ENCODE measurements at places on chromosomes 6 and 20.

DNA sequence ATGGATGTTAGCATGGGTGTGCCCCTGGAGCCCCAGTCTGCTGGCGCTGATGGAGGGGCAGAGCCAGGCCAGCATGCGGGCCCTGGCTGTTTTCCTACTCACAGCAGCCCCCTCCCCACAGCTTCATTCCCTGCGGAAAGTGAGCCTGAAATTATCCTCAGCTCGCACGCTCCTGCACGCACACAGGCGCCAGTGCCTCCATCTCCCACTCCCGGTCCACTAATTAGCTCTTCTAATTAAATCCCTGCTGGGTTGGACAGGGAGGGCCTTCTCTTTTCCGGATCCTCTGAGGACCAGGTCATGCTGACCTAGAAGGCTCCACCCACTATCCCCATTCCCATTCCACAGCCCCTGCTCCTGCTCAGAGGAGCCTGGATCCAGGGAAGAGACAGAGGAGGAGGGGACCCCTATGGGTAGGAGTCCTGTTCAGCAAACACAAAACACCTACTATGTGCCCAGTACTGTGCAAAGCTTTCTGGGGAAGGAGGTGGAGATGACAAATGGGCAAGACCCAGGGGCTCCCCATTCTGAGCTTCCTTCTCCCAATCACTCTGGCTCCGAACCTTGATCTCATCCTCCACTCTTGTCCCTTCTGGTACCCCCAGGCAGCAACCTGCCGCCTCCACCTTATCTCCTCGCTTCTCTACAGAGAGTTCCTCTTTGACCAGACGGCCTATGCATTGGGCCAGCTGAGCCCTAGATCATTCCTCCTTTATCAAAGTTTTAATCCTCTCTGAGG lies 70.2 kb upstream of the CCDC167 start:
- no peak for DNase-seq

- DNase-seq: no peak
Observed at GRCh38 chr20:23108871-23109270, 22.7 kb upstream of the CD93 start.

DNA sequence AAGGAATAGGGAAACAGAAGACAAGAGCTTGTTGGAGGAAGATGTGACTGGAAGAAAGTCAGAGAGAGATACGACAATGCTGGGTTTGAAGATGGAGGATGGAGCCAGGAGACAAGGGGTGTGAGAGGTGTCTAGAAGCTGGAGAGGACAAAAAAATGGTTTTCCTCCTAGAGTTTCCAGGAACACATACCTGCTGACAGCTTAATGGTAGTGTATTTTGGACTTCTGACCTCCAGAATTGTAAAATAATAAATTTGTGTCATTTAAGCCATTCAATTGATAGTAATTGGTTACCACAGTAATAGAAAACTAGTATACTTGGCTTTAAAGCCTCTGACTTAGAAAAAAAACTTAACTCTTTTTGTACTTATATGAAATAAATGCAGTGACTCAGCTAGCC lies 3.6 kb downstream of the AIG1 start:
- no peak for DNase-seq

- no peak for DNase-seq
Observed at GRCh38 chr6:76438768-76439167, 366.3 kb upstream of the IMPG1 start.

GRCh38 chr6:104954190-104954797 lies 2.6 kb upstream of the LIN28B start:
- DNase-seq: no peak

DNA sequence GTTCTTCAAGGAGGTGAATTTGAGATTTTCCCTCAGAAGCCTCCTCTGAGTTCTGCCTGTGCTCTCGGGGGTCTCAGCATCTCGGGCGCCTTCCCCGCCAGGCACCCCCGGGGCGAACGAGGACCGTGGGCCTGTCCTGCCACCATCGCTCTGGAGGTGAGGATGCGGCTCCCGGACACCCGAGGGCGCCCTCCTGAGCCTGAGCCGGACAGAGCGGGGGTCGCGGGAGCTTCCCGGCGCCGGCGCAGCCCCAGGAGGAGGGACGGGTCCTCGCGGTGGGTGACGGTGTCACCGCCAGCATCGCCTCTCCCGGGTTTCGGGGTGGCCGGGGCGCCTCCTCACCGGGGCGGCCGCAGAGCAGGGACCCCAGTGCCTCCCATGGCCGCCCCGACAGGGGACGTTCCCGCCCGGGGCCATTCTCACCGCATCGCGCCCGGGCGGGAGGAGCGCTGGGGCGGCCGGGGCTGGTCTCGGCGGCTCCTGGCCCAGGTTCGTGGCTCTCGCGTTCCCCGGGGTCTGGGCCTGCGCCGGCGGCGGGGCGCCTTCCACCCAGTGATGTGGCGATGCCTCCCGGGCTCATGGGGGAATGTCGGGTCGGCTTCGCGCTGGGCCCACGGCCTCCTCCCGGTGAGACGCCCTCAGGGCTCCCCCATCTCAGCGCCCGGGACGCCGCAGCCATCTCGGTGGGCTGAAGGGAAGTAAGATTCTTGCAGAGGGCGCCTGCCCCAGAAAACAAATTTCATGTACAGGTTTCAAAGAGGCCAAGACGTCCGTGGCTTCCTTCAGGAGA lies 210.5 kb downstream of the ERMARD start:
- no peak for DNase-seq

- DNase-seq: no peak
Observed at GRCh38 chr6:170080169-170080827, 210.6 kb downstream of the DLL1 start.

DNA sequence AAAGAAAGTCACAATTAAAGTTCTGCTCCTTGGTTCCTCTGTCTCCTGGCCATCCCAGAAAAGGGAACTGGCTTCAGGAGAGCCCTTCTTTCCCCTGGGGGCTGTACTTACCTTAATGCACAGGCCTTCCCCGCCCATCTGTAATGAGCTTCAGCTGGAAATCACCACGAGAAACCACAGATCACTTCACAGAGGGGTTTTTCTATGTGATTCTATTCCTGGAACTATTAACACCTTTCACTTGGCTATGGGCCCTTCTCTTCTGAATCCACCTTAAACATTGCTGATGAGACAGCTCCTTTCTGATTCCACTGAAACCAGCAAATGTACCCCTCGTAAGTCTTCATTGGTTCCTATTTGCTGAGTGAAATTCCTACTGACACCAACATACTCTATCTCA lies 80.7 kb downstream of the FOXF2 start:
- DNase-seq: no peak

- no peak for DNase-seq
Observed at GRCh38 chr20:38997622-38998021, 35.5 kb downstream of the DHX35 start.

- no peak for DNase-seq
Observed at GRCh38 chr6:40194447-40195170, 260.3 kb upstream of the MOCS1 start.

DNA sequence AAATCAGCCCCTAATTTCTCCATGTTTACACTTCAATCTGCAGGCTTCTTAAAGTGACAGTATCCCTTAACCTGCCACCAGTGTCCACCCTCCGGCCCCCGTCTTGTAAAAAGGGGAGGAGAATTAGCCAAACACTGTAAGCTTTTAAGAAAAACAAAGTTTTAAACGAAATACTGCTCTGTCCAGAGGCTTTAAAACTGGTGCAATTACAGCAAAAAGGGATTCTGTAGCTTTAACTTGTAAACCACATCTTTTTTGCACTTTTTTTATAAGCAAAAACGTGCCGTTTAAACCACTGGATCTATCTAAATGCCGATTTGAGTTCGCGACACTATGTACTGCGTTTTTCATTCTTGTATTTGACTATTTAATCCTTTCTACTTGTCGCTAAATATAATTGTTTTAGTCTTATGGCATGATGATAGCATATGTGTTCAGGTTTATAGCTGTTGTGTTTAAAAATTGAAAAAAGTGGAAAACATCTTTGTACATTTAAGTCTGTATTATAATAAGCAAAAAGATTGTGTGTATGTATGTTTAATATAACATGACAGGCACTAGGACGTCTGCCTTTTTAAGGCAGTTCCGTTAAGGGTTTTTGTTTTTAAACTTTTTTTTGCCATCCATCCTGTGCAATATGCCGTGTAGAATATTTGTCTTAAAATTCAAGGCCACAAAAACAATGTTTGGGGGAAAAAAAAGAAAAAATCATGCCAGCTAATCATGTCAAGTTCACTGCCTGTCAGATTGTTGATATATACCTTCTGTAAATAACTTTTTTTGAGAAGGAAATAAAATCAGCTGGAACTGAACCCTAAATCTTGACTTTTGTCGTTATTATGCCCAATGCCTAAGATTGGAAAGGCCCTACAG lies 4.5 kb downstream of the SOX4 start:
- DNase-seq: no peak

- no peak for DNase-seq
Observed at GRCh38 chr6:154673919-154674318, 59.3 kb upstream of the SCAF8 start.

DNA sequence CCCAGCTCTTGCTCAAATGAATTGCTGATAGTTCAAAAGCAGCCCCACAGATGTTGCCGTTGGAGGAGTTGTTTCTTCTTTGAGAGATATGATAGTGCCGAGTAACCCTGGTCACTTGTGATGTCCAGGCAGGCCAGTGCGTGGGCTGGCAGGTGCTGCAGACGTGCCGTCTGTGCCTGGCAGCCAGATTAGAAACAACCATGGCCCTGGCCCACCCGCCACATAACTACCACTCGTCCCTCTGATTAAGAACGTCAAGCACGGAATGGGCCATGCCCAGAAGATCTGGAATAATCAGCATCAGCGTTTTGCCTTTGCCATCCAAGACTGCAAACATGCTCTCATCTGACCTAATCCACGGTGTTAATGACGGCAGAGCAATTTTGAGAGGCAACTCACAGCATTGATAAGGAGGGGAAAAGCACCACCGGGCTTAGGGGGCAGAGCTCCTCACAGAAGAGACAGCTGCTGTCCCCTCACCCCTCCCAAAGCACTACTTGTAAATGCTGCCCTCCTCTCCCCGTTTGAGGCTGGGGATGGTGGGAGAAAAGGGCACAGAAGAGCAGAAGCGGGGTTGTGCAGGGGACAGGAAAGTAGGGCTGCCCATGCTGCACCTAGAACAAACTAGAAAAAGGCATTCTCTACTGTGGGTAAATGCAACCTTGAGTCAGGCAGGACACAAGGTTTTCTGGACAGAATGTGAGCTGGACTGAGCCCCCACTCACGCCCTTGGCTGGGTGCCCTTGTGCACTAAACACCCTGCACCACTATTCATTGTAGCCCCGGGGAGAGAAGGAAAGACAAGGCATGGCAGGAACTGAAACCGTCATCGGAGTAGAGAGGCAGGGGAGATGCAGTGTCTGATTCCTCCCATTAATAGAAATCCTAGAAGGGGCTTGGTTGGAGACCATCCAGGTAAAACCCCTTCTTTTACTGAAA lies 5.3 kb upstream of the CPNE5 start:
- DNase-seq: no peak

- DNase-seq: no peak
Observed at GRCh38 chr6:134609716-134610261, 291.9 kb upstream of the SGK1 start.

DNA sequence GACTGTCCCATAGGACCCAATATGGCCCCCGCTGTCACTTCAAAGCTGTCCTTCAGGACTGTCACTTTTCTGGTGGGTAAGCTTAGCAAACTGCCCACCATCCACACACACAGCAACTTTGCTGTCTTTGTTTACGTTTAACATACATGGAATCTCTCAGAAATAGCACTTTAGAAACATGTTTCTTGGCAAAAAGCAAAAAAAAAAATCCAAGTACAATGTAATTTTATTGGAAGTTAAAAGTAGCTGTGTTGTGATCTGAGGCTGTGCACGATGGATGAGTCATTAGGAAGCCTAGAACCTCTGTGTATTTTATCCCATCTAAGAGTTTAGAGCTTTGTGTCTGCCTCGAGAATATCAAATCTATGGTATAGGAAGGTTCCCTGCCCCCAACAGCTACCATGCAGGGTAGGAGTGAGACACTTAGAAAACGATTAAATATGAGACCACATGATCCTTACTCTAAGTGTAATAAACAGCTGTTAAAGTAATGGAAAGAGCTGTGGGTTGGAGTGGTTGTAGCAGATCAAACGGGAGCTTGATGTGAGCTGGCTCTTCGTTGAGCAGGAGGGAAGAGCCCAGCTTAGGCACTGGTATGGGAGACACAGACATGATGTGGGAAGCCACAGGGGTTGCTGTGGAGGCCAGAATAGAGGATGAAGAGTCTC lies 119.5 kb downstream of the PLEKHG1 start:
- no peak for DNase-seq

DNA sequence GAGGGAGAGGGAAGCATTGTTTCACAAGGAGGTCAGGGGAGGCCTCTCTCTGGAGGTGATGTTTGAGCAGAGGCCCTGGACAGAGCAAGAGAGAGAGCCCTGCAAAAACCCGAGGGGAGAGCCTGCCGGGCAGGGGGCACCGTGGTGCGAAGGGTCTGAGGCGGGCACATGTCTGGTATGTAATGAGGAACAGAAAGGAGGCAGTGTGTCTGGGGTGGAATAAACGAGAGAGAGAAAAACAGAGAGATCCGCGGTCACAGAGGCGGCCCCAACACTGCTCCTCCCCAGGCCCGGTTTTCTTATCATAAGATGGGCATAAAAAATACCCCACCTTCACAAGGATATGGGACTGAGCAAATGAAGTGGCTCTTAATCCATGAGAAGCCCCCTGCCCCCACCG lies 119.2 kb downstream of the PREX1 start:
- DNase-seq: no peak

DNA sequence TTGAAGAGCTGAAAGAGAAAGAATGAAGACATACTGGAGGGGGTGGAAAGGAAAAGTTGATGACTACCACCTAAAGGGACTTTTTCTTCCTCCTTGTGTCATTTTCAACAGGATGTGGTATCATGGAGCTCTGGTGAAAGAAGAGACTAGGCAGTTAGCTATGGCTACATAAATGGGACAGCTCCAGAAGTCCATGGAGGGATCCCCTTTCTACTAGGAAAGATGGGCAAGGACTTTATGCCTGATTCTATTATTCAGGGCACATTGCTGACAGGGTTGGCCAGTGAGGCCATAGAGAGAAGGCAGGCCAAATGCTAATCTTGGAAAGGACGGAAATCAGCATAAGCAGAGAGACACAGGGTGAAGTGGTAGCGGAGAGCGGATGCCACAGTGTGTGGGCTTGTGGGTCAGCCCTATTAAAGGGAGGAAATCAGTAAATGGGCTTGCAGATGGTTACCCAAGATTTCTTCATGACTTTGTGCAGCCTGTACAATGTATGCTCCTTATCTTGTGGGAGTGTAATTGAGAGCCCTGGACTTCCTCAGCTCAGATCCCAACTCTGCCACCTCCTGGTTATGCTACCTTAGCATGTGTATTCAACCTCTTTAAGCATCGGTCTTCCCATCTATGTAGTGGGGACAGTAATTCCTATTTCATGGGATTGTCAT lies 77.4 kb upstream of the TMEM170B start:
- DNase-seq: no peak

- DNase-seq: no peak
Observed at GRCh38 chr6:68082086-68082485, 553.0 kb upstream of the ADGRB3 start.

GRCh38 chr6:50091641-50092040 lies 41.9 kb upstream of the DEFB112 start:
- DNase-seq: no peak

GRCh38 chr6:166839569-166839968 lies 116.8 kb downstream of the RNASET2 start:
- DNase-seq: no peak
